ENCODE measurements at places on chromosomes 13 and 19.

- no peak for DNase-seq
Observed at GRCh38 chr19:5718037-5718578, 1.8 kb downstream of the LONP1 start.

DNA sequence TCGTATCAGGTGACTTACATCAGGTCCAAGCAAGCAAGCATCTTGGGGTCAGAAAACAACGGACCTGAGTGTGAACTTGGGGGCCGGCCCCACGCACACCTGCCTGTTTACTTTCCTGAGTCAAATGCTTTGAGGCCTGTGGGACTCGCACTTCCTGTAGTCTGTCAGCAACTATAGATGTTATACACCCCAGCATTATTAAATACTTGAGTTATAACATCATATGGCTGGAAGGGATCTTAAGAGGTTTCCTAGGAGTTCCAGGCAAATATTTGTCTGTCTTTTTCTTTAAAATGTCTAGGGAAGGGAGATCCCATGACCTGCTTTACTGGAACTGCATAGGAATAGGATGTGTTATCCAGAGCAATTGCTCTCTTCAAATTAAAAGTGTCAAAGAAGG, 280.6 kb downstream of the SHISA2 start:
- DNase-seq, result no peak

- no peak for DNase-seq
Observed at GRCh38 chr13:64083396-64083795, 2667.7 kb upstream of the PCDH20 start.

GRCh38 chr13:113937527-113938180, 36.2 kb downstream of the C13orf46 start:
- no peak for DNase-seq

DNA sequence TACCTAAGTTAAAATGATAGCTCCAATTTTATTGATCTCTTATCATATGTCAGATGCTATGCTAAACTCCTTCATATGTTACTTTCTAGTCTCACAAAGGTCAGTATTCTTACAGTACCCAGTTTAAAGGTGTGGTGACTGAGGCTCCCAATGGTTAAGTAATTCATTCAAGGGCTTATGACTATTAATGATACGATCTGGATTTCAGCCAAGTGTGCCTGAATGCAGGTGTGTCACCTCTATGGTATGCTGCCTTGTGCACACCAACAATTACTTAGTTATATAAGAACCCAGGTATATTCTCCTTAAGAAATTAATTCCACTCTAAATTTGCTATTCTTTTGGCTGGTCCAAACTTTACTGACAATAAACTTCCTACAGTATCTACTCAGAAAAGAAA, 84.6 kb upstream of the TRPC4 start:
- no peak for DNase-seq

DNA sequence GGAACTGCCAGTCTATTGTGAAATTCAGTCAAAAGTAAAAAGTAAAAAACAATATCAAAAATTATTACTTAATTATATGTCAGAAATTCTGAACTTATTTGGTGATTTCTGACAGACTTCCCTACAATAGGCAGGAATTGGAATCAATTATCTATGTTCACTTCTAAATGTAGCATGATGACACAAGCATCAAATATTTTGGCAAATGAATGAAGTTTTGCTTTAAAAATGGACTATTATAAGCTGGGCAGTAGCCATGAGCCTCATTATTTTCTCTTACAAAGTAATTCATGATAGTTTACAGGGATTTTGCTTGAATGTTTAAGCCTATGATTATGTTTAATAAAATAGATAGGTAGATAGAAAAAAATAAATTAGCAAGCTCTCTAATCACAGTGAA, 582.6 kb downstream of the SLITRK6 start:
- DNase-seq, result no peak

DNA sequence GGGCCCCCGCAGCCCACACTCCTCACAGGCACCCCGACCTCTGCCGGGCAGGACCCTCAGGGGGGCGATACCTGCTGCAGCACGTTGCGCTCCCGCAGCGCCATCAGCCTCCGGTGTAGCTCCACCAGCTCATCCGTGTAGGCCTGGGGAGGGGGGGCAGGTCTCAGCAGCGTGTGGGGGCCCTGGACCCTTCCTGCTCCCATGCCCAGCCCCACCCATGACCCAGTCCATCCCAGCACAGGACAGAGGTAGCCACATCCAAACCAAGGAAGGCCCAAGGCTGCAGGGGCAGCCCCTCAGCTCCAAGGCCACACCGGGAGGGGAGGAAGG, 66.5 kb downstream of the MLLT1 start:
- DNase-seq, result no peak
